ENCODE measurements at places on chromosomes 1 and 21. TPM values are rescaled to one million over a fixed set of nuclear protein-coding genes. Genes with fewer than 3 reads are reported as not detected.

DNA sequence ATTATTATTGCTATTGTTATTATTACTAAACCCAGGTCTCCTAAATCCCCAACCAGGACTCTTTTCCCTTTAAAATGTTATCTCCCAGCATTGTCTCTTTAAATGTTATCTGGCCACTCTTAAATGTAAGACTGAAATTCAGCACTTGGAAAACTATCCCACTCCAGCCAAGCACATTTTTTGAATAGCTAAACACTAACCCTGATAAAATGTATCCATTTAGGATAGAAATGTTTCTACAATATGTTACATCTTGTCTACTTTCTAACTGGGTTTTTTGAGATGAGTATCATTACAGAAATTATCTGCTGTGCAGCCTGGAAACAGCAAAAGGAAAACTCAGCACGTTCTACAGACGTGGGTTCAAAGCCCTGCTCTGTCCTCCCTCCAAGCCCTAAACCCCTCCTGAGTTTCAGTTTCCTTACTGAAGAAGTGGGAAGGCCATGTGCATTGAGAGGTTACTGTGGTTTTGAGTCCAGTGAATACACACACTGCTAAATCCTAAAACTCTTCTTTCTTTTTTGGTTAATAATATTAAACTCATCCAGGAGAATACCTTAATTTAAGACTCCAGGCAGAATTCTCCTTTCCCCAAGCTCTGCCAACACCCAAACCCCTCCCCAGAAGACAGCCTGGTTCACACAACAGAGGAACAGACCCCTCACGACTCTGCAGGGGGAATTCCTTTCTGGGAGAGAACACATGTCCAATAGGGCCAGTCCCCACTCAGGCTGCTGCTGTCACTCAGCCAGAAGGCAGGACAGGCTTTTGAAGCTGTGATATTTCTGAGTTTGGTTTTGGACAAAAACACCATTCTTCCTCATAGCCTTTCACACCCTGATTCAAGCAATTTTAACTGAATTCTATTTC, 41.9 kb downstream of the HIVEP3 start:
- DNase-seq: no peak

DNA sequence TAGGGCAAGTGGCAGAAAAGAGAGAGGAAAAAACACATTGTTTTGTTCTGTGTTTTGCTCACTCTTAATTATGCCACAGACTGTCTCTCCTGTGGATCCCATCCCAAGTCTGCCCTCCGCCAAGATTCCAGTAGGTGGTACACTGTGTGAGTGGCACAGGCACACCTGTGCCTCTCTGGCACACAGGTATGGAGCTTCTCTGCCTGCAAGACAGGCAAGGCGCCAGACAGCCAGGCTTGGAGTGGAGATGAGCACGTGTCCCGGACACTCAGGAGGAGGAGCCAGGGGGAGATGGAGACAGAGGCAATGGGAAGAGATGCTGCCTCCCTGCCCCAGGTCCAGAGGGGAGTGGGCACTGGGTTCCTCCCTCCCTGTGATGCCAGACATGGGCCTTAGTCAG, 6.5 kb upstream of the GRIK3 start:
- no peak for DNase-seq

- DNase-seq: no peak
Observed at GRCh38 chr1:232302376-232303221, 327.3 kb downstream of the SIPA1L2 start.

DNA sequence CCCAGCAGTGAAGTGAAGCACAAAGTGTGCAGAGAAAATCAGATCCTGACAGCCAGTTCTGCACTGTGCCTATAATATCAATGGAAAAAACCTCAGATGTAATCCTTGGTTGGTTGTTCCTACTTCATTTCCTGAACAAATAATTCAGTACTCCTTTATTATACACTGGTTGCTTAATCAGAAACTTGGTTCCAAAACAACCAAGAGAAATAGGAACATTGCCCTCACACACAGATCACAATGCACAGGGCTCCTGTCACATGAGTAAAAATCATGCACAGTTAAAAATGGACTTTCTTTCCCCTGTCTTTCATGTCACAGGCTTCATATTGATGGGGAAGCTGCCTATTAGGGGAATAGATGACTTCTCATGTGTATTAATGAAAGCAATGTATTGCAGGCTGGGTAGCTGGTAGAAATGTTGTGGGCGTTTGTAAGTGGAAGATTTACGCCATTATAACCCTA, 9.7 kb downstream of the DNASE2B start:
- DNase-seq: no peak

- DNase-seq: no peak
Observed at GRCh38 chr1:199287647-199288046, 648.8 kb downstream of the PTPRC start.

TNFSF18 gene
- total RNA-seq: 0.31 TPM

RIPK4 gene
- 40.9 TPM for total RNA-seq
